DMS79 (cell line): ENCODE measurements at places on chromosomes 5 and 9.
A peak's percentile ranks its signal among the peaks of the same experiment; 100 is the strongest.

GRCh38 chr9:130459151-130459550, 14.4 kb downstream of the ASS1 start:
- no peak for DNase-seq

GRCh38 chr9:130854092-130854491, 19.0 kb downstream of the ABL1 start:
- no peak for DNase-seq

- no peak for DNase-seq
Measured at GRCh38 chr5:116666901-116667300, 92.3 kb upstream of the SEMA6A start.

DNA sequence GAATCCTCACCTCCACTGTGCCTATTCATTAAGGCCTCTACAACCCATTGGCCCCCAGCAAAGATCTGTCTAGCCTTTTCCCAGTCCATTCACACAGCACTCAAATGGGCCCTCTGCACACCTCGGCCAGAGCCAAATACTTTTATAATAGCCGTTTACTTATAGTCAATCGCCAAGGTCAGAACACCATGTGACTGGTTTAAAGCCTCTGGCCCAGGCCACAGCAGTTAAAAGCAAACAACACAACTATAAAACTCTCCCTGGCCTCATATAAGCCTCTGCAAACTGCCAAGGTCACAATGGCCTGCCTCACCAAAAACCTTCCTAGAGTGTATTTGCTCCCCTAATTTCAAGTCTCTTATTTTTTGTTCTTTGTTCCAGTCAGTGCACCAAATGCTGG, 562.6 kb downstream of the CAAP1 start:
- no peak for DNase-seq

DNA sequence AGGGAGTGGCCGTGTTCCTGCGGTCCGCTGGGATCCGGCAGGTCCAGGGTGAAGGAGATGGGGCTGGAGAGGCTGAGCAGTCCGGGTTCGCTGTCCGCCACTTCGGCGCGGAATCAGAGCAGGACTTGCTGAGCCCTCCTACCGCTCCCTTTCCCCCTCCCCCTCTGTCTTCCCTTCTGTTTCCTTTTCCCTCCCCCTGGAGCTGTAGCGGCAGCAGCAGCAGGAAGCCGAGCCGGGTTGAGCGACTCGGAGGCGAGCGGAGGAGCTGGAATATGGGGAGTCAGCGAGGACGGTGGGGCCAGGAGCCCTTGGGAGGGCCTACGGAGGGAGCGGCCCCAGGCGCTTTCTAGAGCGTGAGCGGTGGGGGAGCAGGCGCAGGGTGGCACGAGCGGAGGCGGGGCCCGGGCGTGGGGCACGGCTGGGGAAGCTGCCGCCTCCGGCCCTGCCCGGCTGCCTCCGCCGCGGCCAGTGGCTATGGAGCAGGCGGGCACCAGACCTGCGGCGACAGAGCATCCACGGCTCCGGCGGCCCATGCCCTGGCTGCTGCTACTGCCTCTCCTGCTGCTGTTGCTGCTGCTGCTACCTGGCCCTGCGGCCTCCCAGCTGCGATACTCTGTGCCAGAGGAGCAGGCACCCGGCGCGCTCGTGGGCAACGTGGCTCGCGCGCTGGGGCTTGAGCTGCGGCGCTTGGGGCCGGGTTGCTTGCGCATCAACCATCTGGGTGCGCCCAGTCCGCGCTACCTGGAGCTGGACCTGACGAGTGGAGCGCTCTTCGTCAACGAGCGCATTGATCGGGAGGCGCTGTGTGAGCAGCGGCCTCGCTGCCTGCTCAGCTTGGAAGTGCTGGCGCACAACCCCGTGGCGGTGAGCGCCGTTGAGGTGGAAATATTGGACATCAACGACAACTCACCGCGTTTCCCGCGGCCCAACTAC, at the start of gene PCDHAC2:
TSS of gene PCDHAC2 (plus strand) at position 184 of the 933 bp plus-strand sequence. CDS start at position 475, 291 bp downstream.
- no peak for DNase-seq

- DNase-seq: no peak
Measured at GRCh38 chr9:104879555-104880309, 48.2 kb downstream of the ABCA1 start.

DNA sequence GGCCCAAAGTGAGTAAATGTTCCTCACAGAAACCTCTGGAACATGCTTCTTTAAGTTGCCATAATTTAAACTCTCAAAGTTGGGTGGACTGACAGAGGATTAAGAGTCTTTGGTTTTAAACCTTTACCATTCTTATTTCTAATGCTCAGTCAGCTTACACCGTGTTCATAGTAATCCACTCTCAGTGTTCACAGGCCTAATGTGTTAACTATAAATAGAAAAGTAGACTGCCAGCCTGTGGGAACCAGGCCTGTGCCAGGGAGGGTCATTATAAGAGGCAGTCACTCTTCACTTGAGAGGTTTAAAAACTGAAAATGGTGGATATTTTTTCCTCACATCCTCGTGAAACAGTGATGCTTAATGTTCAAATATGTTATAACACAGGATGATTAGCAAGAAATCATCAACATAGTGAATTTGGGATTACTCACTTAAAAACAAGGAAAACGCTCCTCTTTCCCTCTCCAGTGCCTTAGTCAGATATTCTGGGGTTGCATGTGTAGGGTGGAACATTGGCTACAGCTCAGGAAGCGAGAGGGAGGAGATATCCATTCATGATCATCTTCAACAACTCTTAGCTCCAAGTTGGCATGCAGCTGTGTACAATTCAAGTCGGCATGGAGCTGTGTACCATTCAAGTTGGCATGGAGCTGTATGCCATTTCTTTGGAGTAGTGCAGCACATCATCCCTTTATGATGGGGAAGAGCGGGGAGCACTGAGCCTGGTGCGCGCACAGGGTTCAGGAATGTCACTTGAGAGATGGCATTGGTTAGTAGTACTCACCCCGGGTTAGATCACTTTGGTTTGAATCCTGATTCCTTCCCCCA, 65.8 kb downstream of the KIAA1958 start:
- DNase-seq: no peak

DNA sequence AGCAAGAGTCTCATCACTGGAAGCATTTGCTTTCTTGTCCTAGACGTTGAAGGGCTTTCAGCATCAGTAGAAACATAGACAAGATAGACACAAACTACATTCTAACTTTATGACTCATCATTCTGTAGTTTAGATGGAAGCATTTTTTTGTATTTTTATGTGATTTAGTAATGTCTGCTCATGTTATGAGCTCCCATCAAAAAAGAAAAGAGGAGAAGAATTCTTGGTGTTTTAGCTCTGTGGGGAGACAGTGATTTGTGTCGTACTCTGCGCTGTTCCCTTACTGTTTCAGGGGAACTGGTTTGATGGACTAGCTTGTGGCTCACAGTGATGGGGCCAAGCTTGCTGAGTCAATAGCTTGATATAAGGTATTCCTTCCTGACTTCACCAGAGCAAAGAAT, 159.2 kb upstream of the WWC1 start:
- DNase-seq: no peak

DNA sequence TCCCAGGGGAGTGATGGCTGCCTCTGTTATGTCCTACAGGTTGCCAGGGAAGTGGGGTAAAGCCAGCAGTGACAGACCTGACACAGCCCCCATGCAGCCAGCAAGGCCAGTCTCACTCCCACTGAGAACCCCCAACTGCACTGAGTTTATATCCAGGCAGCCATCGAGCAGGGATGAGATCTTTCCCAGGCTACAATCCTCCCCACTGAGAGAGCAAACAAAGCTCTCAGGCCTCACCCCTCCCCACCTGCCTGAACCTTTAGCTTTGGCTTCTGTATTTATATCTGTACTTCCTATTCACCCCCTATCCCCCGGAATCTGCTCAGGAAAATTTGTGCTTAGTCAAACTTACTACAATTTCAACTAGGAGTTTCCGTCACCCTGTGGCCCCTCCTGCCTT, 284.1 kb downstream of the FAM170A start:
- DNase-seq: no peak

GRCh38 chr5:143262393-143263174, 140.9 kb downstream of the NR3C1 start:
- no peak for DNase-seq

DNA sequence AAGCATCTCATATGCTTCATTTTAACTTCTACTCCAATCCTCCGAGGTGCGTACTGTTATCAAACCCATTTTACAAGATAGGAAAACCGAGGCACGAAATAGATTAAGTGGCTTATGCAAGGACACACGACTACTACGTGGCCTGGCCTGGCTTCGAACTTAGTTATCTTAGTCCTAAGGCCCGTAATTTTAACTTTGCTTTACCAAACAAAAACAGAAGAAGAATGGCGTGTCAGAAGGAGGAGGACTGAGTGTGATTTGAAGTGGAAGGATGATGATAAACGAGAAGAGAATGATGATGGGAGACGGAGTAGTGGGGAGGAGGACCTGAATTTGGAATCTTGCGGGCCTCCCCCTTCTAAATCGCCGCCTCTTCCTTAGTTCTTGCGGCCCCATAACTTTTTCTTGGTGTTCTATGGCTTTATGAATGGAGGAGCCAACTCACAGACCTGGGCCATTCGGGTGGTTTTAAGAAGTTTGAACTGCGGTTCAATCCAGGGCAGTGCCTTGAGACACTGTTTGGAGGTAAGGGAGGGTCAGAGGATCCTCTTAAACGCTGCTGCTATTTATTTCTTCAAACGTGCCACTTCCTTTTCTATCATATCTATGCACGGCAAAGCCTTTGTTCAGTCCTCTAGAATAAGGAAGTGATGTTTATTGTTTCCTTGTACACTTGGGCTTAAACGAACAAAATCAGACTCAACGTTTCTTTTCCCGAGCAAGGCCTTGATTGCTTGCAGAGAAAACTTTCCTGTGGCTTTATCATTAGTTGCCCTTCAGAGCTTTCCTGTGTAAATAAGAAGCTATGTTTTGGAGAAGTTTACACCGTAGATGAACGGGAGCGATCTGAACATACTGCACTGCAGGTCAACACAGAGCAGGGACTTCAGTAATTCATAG, 795 bp downstream of the CNOT8 start:
- DNase-seq: no peak

GRCh38 chr5:141518618-141519015, 29.7 kb downstream of the PCDHGC5 start:
- DNase-seq: no peak

- no peak for DNase-seq
Measured at GRCh38 chr9:120344230-120344629, 235.7 kb downstream of the CDK5RAP2 start.

- DNase-seq: no peak
Measured at GRCh38 chr5:171571663-171572062, 152.2 kb downstream of the FGF18 start.

- DNase-seq: no peak
Measured at GRCh38 chr9:30075451-30076199, 2308.8 kb upstream of the ACO1 start.

GRCh38 chr5:131242728-131243255, 21.1 kb upstream of the CDC42SE2 start:
- DNase-seq: no peak

- peak; percentile 10 for DNase-seq
Measured at GRCh38 chr5:17312358-17312757, 94.9 kb downstream of the BASP1 start.

DNA sequence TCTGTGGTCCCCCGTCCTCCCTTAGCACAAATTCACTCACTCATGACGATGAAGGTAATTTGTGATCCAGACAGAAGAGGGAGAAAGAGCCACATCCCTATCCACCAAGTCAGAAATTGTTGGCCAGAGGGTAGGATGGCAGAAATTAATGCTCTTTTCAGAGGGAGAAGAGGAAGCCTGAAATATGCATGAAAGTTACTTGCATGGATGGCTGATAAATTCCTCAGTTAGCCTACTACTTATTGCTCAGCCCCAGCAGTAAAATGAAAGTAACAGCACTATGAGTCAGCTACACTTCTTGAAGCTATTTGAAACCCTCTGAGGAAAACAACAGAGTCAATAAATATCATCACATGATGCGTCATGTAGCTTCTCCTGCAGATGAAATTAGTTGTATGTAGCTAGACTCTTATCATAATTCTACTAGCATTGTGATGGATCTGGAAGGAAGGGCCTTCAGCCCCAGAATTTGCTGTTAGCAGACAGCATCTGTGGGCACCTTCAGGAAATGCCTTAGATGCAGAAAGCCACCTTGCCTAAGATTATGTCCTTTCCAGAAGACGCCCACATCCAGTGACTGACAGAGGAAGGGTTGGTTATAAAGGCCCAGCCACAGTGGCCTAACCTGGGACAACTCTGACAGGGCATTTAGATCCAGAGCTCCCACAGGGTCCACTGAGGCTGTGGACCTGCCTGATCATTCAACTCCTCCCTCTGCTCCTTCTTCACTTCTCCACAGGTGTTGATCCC, 81.2 kb upstream of the CCDC112 start:
- no peak for DNase-seq

DNA sequence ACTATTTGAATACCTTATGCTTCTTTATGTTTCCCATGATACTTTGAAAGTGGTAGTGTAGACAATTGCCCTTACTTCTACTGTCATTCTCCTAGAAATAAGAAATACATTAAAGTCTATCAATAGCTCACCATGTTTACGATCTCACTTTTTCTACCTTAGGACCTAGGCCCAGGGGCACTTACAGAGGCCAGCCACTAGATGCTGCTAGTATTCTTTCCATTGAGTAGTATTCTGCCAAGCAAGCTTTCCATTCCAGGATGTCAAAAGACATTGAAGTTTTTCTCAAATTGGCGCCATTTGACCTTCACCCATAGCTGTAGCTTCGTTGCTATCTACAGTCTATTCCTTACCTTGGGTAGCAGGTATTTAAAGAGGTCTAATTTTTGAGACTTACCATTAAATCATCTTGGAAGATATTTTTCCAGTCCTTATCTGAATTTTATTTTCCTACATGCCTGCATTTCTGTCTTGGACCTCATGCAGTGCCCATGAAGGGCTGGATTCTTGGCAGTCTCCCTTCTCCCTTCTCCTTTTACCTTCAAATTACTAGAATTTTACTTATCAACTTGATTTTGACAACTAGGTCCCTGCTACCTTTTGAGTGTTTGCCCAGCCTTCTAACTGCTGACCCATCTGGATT, 246.0 kb upstream of the NUDT12 start:
- DNase-seq: no peak

GRCh38 chr5:1262381-1262780, 32.5 kb downstream of the TERT start:
- DNase-seq: no peak

GRCh38 chr5:176743136-176743861, 67.1 kb upstream of the UNC5A start:
- DNase-seq: no peak

GRCh38 chr9:982394-983230, 6.2 kb downstream of the DMRT3 start:
- DNase-seq: no peak

GRCh38 chr5:133953568-133954145, 14.8 kb downstream of the C5orf15 start:
- DNase-seq: no peak

DNA sequence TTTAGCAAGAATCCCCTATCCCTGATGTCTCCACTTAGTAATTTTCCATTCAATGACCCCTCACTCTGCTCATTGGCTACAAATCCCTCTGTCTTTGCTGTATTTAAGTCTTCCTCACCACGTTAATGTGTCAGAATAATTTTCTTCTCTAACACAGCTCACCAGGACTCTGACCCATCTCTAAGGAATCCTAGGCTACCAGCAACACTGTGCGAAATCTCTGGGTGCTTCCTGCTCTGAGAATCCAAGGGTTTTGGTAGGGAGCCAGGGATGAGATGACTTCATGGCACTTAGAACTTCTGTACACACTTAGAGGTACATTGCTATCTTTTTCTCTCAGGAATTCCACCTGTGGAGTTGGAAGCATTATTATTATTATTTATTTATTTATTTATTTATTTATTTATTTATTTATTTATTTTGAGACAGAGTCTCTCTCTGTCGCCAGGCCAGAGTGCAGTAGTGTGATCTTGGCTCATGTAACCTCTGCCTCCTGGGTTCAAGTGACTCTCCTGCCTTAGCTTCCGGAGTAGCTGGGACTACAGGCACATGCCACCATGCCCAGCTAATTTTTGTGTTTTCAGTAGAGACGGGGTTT, 53.5 kb downstream of the FOXI1 start:
- no peak for DNase-seq

- no peak for DNase-seq
Measured at GRCh38 chr9:107699231-107699630, 209.7 kb upstream of the KLF4 start.
